Activated naive CD4-positive, alpha-beta T cell treated with anti-CD3 and anti-CD28 coated beads, Interleukin-2, amount 50 U/mL, for 72 hours (primary cell): ENCODE measurements at places on chromosomes 12 and 14. TPM values are rescaled to one million over a fixed set of nuclear protein-coding genes. Genes with fewer than 3 reads are reported as not detected.

CSRNP2 gene
- 12.0 TPM for total RNA-seq

OTOGL gene
- not detected for total RNA-seq

PRH2 gene
- total RNA-seq = not detected

KRT79 gene
- total RNA-seq = 0.12 TPM

IFT43 gene
- total RNA-seq = 9.7 TPM

PZP gene
- not detected for total RNA-seq

C12orf50 gene
- 0.07 TPM for total RNA-seq

HCAR2 gene
- 0.39 TPM for total RNA-seq

DAO gene
- not detected for total RNA-seq

PRPH gene
- total RNA-seq = not detected

ENDOU gene
- not detected for total RNA-seq

MYF5 gene
- not detected for total RNA-seq

MSI1 gene
- total RNA-seq = not detected

PRB2 gene
- total RNA-seq = not detected

MSRB3 gene
- 0.18 TPM for total RNA-seq

SDSL gene
- total RNA-seq = 2.9 TPM

POTEM gene
- total RNA-seq = not detected

TNFRSF1A gene
- total RNA-seq = 62.6 TPM

ASIC1 gene
- total RNA-seq = 11.7 TPM

ANHX gene
- not detected for total RNA-seq

CFAP54 gene
- total RNA-seq = 0.30 TPM

IFNG gene
- 69.4 TPM for total RNA-seq

DCAF5 gene
- total RNA-seq = 37.2 TPM

MAP1LC3B2 gene
- total RNA-seq = 0.66 TPM

ST8SIA1 gene
- total RNA-seq = 1.7 TPM

ZNF268 gene
- total RNA-seq = 9.6 TPM

TAS2R10 gene
- total RNA-seq = not detected

PPP2R5E gene
- total RNA-seq = 31.2 TPM

CLEC9A gene
- total RNA-seq = not detected

PRR4 gene
- 0.48 TPM for total RNA-seq

KIAA0586 gene
- total RNA-seq = 37.3 TPM
